Activated T-helper 1 cell treated with anti-CD3 and anti-CD28 coated beads, Interleukin-12 subunit alpha, Interleukin-12 subunit beta, Interleukin-2, Interleukin-4 antibody, amounts not matched to agents 30 ng/mL and 10 ng/mL and 1 ng/mL, durations not matched to agents 14 hours and 24 hours and 36 hours (primary cell): ENCODE measurements at places on chromosomes 11 and 22. TPM values are rescaled to one million over a fixed set of nuclear protein-coding genes. Genes with fewer than 3 reads are reported as not detected.

GRCh38 chr11:64542172-64543125, 48.6 kb upstream of the SLC22A12 start:
- H3K36me3 ChIP-seq, result no peaks in the 10 kb centered on the region
- H3K27me3 ChIP-seq, result peaks cover 8% of the 10 kb centered on the region
- no peaks in the 10 kb centered on the region for H3K4me1 ChIP-seq
- no peak overlapping the region for H3K27ac ChIP-seq
- DNase-seq, result no peak

DNA sequence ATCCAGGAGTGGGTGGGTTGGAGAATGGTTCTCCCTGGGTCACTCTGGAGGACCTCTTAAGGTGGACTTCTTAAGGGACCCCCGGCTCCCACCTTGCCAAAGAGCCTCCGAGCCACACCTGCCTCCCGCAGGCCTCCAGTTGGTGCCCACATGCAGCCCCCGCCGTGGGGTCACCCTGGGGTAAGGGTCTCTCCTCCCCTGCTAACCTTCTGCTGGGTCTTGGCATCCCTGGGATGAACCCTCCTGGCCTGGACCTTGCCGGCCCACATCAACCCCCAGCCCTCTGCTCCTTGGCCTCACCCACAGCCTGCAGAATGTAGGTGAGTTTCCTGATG, 12.5 kb upstream of the MUC6 start:
- no peaks in the 10 kb centered on the region for H3K4me1 ChIP-seq
- H3K27ac ChIP-seq, result no peak overlapping the region
- H3K27me3 ChIP-seq, result peaks cover 10% of the 10 kb centered on the region

- H3K4me1 ChIP-seq, result no peaks in the 10 kb centered on the region
- no peak for DNase-seq
- H3K27me3 ChIP-seq, result no peaks in the 10 kb centered on the region
- no peak overlapping the region for H3K27ac ChIP-seq
These were observed 23.5 kb downstream of the CERK start for GRCh38 chr22:46714550-46714949.

- no peak overlapping the region for H3K4me3 ChIP-seq
- peaks cover 2% of the 10 kb centered on the region for H3K27me3 ChIP-seq
- no peak overlapping the region for H3K27ac ChIP-seq
These were observed 362.4 kb downstream of the MIAT start for GRCh38 chr22:27019827-27020226.

DNA sequence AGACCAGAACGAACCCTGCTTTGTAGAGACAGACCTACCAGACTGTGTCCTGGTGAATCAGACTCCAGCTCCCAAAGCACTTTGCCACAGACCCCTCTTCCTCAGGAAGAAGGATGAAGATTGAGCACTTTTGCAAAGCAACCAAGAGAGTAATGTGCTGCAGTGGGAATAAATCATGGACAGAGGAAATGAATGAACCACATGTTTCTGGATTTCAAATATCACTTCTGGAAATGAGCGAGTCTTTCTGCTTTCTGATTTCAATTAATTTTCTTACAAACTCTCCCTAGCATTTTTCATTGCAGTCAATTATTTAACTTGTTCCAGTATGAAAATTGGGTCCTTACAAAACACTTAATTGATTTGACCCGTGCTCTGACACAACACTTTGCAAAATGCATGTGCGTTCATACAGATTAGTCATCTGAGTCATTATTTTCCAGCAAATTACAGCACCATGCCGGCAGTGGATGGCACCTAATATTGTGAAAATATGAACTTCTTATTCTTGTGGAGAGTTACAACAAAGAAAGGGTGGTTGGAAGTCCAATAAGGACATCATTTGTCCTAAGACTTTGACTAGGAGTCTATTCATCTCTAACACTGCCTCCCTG, 315.9 kb upstream of the CCDC90B start:
- no peaks in the 10 kb centered on the region for H3K27me3 ChIP-seq
- no peak overlapping the region for H3K4me3 ChIP-seq
- H3K27ac ChIP-seq, result no peak overlapping the region

DNA sequence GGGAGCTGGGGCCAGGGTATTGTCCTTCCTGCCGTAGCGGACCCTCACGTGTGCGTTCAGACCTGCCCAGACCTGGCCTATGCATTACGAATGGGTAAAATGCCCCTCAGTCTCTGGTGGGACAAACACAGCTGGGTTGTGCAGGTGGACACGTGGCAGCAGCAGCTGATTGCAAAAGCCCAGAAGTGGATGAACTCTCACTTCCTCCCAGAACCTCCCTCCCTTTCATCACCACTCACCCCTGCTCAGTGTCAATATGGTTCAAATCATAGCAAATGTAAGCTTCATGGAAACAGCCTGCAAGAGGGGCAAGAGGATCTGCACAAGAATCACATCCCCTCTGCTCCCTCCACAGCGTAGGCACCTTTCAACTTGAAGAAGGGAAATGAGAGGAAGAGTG, 352.1 kb downstream of the OPCML start:
- no peak overlapping the region for H3K27ac ChIP-seq
- H3K27me3 ChIP-seq, result peaks cover 2% of the 10 kb centered on the region
- H3K4me1 ChIP-seq, result no peaks in the 10 kb centered on the region
- no peak overlapping the region for H3K4me3 ChIP-seq

Gene C11orf87
- not detected in 2 replicates for total RNA-seq

- peaks cover 15% of the 10 kb centered on the region for H3K4me1 ChIP-seq
- H3K27me3 ChIP-seq, result no peaks in the 10 kb centered on the region
- no peak for DNase-seq
- peaks cover 8% of the 10 kb centered on the region for H3K36me3 ChIP-seq
These were observed 4.9 kb downstream of the SCGB1C1 start for GRCh38 chr11:197741-198235.

Gene DNAJB7
- total RNA-seq, result not detected in 2 replicates

Gene MRGPRE
- not detected in 2 replicates for total RNA-seq

- no peak overlapping the region for H3K4me3 ChIP-seq
- peaks cover 22% of the 10 kb centered on the region for H3K36me3 ChIP-seq
- DNase-seq, result no peak
- H3K27ac ChIP-seq, result no peak overlapping the region
- H3K4me1 ChIP-seq, result peaks cover 40% of the 10 kb centered on the region
These were observed 32.0 kb downstream of the TBC1D22A start for GRCh38 chr22:46794491-46794890.

GRCh38 chr11:111911563-111912401, at the start of gene CRYAB:
Gene CRYAB (minus strand): TSS chr11:111911770. CDS start chr11:111911724, 46 bp downstream.
- no peak within 1 kb of the TSS for H3K27ac ChIP-seq
- H3K36me3 ChIP-seq, result no peaks in the 10 kb centered on the region
- peaks cover 50% of the 10 kb centered on the region for H3K27me3 ChIP-seq
- DNase-seq, result no peak
- H3K4me3 ChIP-seq, result no peak within 1 kb of the TSS

- H3K36me3 ChIP-seq, result no peaks in the 10 kb centered on the region
- no peaks in the 10 kb centered on the region for H3K27me3 ChIP-seq
- no peak for DNase-seq
- H3K4me1 ChIP-seq, result no peaks in the 10 kb centered on the region
These were observed 17.3 kb downstream of the PGM2L1 start for GRCh38 chr11:74380746-74381439.

- H3K27me3 ChIP-seq, result no peaks in the 10 kb centered on the region
- DNase-seq, result no peak
- no peak overlapping the region for H3K27ac ChIP-seq
- no peak overlapping the region for H3K4me3 ChIP-seq
These were observed 390.7 kb downstream of the LARGE1 start for GRCh38 chr22:33529424-33530113.

- no peak for DNase-seq
- H3K36me3 ChIP-seq, result peaks cover 8% of the 10 kb centered on the region
- H3K4me1 ChIP-seq, result no peaks in the 10 kb centered on the region
- H3K27me3 ChIP-seq, result no peaks in the 10 kb centered on the region
These were observed 59.0 kb downstream of the LRP5 start for GRCh38 chr11:68371171-68372041.

Gene HTR3A
- total RNA-seq, result not detected in 2 replicates

DNA sequence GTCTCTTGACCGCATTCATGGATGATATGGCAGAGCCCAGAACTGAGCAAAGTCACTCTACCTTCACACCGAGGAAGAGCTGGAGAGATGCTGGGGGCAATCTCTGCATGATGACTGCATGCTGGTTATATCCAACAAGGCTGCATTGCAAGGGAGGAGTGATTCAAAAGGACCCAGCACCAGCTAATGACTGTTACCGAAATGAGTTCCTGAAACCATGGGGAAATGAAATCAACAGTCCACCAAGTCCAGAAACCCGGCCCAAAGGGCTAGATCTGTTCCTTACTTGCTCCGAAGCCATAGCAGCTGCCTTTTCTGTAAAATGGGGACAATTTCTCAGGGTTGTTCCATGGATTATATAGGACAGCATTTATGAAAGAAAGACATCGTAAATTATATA, 1.2 kb upstream of the SMIM35 start:
- no peak overlapping the region for H3K4me3 ChIP-seq
- no peaks in the 10 kb centered on the region for H3K36me3 ChIP-seq
- H3K4me1 ChIP-seq, result no peaks in the 10 kb centered on the region
- no peak for DNase-seq
- no peak overlapping the region for H3K27ac ChIP-seq

Gene GSTT2
- not detected in 2 replicates for total RNA-seq

GRCh38 chr11:57429946-57430345, 3.0 kb upstream of the SLC43A3 start:
- H3K4me1 ChIP-seq, result peaks cover 39% of the 10 kb centered on the region
- DNase-seq, result no peak
- H3K4me3 ChIP-seq, result no peak overlapping the region
- H3K27ac ChIP-seq, result no peak overlapping the region
- peaks cover 3% of the 10 kb centered on the region for H3K27me3 ChIP-seq
- H3K36me3 ChIP-seq, result peaks cover 10% of the 10 kb centered on the region

- peaks cover 2% of the 10 kb centered on the region for H3K27me3 ChIP-seq
- no peaks in the 10 kb centered on the region for H3K36me3 ChIP-seq
- H3K4me1 ChIP-seq, result no peaks in the 10 kb centered on the region
- no peak overlapping the region for H3K27ac ChIP-seq
- DNase-seq, result no peak
These were observed 410.8 kb upstream of the DDI1 start for GRCh38 chr11:103625624-103625965.

- no peak for DNase-seq
- no peaks in the 10 kb centered on the region for H3K36me3 ChIP-seq
- H3K4me1 ChIP-seq, result no peaks in the 10 kb centered on the region
- H3K4me3 ChIP-seq, result no peak overlapping the region
These were observed 63.5 kb downstream of the SIK2 start for GRCh38 chr11:111665777-111666176.

Gene OR2AG2
- 0.23 and 0.47 TPM in 2 replicates for total RNA-seq

- H3K36me3 ChIP-seq, result peaks cover 14% of the 10 kb centered on the region
- H3K4me1 ChIP-seq, result peaks cover 8% of the 10 kb centered on the region
- H3K27ac ChIP-seq, result peak overlapping the region; percentile 13
- H3K27me3 ChIP-seq, result no peaks in the 10 kb centered on the region
These were observed 23.4 kb downstream of the RELT start for GRCh38 chr11:73399636-73400035.

- no peaks in the 10 kb centered on the region for H3K27me3 ChIP-seq
- H3K4me1 ChIP-seq, result peaks cover 37% of the 10 kb centered on the region
- DNase-seq, result peak; percentile 50
- H3K27ac ChIP-seq, result peak overlapping the region; percentile 57
- no peaks in the 10 kb centered on the region for H3K36me3 ChIP-seq
These were observed 45.7 kb downstream of the TXN2 start for GRCh38 chr22:36435516-36436415.

DNA sequence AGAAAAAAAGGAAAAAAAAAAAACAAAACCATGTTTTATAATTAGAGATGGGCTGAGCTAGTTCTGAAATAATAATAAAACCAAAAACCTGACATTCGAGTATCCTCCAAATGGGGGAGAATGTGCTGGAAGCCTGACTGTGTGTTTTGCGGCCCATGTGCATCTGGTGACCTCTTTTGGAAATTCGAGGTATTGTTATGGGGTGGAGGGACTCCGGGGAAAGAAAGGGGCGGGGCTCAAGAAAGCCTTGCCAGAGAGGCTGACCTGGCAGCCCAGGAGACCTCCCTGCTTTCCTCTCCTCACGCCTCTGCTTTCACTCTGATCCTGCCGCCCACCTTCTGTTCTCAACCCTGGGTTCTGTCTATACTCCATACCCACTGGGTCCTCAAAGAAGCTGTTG, 72.9 kb downstream of the CTTN start:
- peaks cover 7% of the 10 kb centered on the region for H3K27me3 ChIP-seq
- H3K4me1 ChIP-seq, result no peaks in the 10 kb centered on the region
- DNase-seq, result no peak

Gene KRTAP5-8
- 0.17 TPM in 1 of 2 replicates, not detected in the other for total RNA-seq

GRCh38 chr22:46068593-46069491, 81.5 kb upstream of the PPARA start:
- H3K4me3 ChIP-seq, result peak overlapping the region; percentile 84
- H3K27me3 ChIP-seq, result peaks cover 4% of the 10 kb centered on the region
- peaks cover 3% of the 10 kb centered on the region for H3K36me3 ChIP-seq
- DNase-seq, result no peak
- H3K4me1 ChIP-seq, result peaks cover 21% of the 10 kb centered on the region
- H3K27ac ChIP-seq, result peak overlapping the region; percentile 80

GRCh38 chr22:29604076-29604360, 585 bp downstream of the NF2 start:
- no peak for DNase-seq
- H3K27me3 ChIP-seq, result no peaks in the 10 kb centered on the region
- H3K4me3 ChIP-seq, result peak overlapping the region; percentile 96
- H3K4me1 ChIP-seq, result peaks cover 25% of the 10 kb centered on the region

Gene OR10A2
- total RNA-seq, result not detected in 2 replicates

DNA sequence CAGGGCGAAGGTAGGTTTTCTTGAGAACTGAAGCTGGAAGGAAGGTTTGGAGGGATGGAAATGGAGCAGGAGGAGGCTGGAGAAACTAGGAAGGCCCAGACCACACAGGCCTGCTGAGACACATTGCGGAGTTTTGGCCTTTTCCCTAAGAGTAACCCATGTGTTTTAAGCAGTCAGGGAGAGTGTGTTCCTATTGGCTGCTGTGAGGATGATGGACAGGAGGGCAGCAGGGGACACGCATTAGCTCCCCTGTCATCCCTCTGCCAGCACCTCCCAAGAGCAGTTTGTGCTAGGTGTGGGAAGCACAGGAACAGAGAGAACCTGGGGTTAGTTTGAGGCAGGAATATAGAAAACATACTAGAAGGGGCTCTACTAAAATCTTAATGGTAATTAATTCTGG, 842.1 kb downstream of the TBC1D22A start:
- H3K4me1 ChIP-seq, result no peaks in the 10 kb centered on the region
- no peak overlapping the region for H3K4me3 ChIP-seq
- no peaks in the 10 kb centered on the region for H3K36me3 ChIP-seq
- DNase-seq, result no peak

Gene TRIM51
- not detected in 2 replicates for total RNA-seq

GRCh38 chr11:68651208-68651984, 32.9 kb upstream of the GAL start:
- peaks cover 5% of the 10 kb centered on the region for H3K27me3 ChIP-seq
- no peaks in the 10 kb centered on the region for H3K36me3 ChIP-seq
- H3K27ac ChIP-seq, result no peak overlapping the region
- no peak overlapping the region for H3K4me3 ChIP-seq
